ENCODE measurements at places on chromosomes 3 and 15.

DNA sequence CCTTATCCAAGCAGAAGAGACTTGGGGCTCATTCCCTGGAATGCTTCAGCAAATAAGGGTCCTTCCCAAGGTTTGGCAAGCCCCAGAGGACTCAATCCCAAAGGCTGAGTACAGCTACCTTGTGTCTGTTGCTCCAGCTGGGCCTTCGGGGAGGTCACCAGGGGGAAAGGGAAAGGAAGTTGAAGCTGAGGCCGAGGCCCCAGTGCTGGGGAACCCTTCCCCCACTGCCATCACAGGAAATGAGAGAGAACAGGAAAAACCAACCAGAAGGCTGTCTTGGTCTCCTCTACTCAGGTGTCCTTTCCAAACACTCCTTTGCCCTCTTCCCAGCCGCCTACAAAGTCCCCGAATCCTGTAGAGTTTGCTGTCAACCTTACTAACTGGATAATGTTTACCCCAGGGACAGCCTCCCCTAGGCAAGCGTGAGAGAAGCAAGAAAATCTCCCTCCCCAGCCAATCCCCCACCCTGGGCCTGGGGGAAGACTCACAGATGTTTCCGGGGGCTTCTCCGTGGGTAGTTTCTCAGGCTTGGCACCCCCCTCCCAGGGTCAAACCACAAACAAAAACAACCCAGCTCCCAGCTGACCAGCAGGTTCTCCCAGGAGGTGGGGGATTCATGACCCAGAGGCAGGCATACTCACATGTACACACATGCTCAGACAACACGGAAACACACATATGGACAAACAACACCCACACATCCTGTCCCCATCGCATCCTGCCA lies 5.5 kb downstream of the CSRNP1 start:
- DNase-seq = peak; percentile 59

GRCh38 chr3:53161450-53161819 lies 426 bp downstream of the PRKCD start:
- DNase-seq = no peak

- DNase-seq = peak; percentile 33
Observed at GRCh38 chr3:178454726-178455125, 81.5 kb upstream of the KCNMB2 start.

DNA sequence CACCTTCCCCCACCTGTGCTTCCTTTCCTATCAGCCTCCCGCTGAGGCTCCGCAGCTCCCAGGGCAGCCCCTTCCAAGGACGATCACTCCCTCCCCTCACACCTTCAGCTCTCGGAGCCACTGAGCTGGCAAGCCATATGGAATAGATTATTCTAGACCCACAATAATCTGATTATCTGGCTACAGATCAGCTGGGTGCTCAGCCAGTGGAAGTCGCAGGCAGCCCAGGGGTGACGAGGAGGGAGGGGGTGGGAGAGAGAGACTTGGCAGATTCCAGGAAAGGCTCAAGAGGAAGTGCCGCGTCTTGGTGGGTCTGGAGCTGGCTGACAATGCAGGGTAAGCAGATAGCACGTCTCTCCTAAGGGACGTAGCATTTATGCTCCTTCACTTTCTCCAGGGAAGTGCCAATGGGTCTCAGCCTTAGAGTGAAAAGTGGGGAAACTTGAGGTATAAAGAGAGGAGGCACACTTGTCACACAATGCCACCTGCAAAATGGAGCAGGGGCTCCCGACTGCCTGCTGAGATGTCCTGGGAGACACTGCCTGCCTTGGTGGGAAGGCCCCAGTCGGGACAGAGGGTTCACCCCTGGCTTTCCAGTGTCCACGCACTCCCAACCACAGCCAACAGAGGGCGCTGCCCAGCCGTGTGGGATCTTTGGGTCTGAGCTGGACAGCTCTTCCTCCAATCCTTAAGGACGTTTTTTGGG lies 9.4 kb upstream of the MESP1 start:
- DNase-seq = peak; percentile 65

- DNase-seq = no peak
Observed at GRCh38 chr15:69597061-69597592, 144.5 kb downstream of the RPLP1 start.

DNA sequence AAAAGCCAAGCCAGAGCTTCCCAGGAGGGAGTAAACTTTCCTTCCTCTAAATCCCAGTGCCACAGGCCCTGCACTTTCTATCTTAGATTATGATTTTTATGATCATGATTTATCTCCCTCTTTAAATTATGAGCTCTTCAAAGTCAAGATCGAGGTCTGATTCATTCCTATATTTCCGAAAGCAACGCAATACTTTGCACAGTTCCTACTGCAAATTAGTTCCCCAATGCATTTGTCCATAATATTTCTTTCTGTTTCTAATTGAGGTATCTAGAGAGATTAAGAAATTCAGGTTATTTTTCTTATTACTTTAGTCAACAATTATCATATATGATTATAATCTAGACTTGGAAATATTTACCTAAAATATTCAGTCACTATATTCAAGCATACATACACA lies 173.1 kb upstream of the LPP start:
- DNase-seq = no peak

DNA sequence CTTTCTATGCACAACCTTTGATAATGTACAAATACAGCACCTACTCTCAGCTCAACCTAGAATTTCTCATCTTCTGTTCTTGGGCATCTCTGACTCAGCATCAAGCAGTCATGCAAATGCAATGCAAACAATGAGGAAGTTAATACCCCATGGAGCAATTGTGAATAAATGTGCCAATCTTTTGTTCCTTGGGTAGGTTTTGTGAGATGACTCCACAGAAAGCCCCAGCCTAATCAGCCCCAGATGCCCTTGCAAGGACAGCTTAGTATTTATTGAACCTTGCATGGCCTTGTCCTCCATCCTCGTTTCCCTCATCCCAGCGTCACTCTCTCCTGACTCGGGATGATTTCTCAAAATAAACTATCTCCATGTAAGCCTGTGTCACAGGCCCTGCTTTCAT lies 494.7 kb upstream of the NECTIN3 start:
- peak; percentile 97 for DNase-seq

DNA sequence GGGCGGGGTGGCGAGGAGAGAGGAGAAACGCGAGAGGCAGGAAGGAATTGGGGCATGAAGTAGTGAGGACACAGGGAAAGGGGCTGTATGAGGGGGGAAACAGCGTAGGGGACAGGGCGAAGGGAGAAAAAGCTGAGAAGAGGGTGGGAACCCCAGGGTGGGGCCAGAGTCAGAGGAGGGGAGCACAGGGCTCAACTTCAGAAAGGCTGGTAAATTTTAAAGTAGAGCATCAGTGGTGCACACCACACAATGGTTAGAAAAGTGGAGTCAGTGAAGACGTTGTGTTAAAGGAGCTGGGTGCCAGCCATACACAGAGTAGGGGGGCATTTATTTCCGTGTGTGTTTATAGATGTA lies 3.0 kb upstream of the RPP25 start:
- DNase-seq = no peak

DNA sequence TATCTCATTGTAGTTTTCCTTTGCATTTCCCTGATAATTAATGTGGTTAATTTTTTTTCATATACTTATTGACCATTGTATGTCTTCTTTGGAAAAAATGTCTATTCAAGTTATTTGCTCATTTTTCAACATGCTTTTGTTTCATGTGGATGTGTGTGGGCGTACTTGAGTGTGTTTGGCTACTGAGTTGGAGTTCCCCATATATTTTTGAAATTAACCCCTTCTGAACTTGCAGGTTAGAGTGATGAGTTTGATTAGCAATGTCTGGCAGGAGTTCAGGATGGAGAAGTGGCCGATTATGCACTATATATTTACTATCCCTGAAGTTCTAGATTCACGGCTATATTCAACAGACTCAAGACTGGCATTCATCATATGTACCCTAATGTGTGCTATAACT lies 250.4 kb upstream of the TTC14 start:
- DNase-seq = no peak

DNA sequence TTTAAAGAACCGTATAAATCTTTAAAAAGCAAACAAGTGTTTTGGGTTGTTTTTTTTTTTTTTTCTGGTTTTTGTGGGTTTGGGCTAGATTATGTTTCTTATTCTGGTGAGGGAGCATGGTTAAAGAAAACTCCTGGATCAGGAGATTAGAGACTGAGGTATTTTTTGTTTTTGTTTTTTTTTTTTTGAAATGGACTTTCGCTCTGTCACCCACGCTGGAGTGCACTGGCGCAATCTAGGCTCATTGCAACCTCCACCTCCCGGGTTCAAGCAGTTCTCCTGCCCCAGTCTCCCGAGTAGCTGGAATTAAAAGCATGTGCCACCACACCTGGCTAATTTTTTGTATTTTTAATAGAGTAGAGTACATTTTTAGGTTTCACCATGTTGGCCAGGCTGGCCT lies 95.2 kb downstream of the SLMAP start:
- DNase-seq = no peak

- DNase-seq = peak; percentile 90
Observed at GRCh38 chr3:150149651-150150051, 179.0 kb upstream of the PFN2 start.

DNA sequence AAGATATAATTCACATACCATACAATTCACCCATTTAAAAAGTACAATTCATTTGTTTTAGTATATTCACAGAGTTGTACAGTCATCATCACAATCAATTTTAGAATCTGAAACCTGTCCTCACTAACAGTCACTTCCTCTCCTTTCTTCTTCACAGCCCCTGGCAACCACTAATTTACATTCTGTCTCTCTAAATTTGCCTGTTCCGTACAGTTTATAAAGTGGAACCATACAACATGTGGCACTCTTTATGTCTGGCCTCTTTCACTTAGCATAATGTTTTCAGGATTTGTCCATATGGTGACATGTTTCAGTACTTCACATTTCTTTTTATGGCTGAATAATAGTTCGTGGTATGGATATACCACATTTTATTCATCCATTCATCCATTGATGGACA lies 22.7 kb downstream of the ERICH6 start:
- no peak for DNase-seq

GRCh38 chr15:100311154-100311625 lies 30.6 kb downstream of the ADAMTS17 start:
- DNase-seq = no peak

GRCh38 chr3:119240591-119241434 lies at the start of gene B4GALT4:
B4GALT4 (minus strand) TSS chr3:119240878; CDS start chr3:119230099, 10,779 bp downstream.
- peak; percentile 84 for DNase-seq

DNA sequence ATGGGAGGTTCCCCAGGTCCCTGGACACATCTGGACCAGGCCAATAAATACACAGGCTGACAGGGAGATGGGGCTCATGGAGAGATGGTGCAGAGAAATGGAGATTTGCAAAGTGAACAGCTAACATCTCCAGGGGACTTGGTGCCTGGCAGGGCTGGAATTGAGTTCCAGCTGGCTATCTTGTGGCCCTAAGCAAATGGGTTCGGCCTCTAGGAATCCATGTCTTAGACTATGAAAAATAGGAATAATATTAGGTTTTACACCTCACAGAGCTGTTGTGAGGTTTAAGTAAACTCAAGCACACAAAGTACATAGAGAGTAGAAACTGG lies 82.9 kb upstream of the SPATA12 start:
- no peak for DNase-seq

- DNase-seq = no peak
Observed at GRCh38 chr15:79779746-79780145, 117.1 kb downstream of the MTHFS start.

GRCh38 chr3:47578691-47579632 lies at the start of gene CSPG5:
CSPG5 (minus strand) TSS chr3:47578865; CDS start chr3:47578693, 172 bp downstream.
- DNase-seq = no peak

DNA sequence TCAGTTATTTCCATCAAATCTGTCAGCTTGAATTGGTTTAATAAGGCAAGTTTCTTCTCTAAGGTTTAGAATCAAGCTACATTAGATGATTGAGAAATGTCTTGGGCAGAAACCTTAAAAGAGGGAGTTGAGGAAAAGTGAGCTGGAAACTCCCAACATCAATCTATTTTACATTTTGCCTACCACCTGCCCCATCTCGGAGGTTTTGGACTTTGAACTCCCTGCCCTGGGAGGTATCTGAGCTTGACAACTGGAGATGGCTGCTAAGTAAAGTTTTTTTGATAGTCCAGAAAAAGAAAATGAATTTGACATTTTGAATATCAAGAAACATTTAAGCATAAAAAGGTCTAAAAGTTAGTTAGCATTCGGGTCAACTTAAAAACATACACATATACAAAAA lies 234.2 kb downstream of the NFKBIZ start:
- no peak for DNase-seq

DNA sequence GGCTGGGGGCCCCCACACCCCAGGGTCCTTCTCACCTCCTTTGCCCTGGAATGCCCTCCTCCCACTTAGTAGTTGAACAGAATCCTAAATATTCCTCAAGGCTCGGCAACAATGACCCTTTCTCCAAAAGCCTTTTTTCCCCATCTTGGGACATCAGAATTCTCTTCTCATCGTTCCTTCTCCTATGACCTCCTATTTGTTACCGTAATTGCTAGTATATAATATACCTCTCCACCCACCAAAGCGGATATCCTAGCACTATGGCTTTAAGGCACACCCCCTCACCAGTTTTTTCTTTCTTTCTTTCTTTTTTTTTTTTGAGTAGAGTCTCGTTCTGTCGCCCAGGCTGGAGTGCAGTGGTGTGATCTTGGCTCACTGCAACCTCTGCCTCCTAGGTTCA lies 16.8 kb downstream of the HDAC11 start:
- no peak for DNase-seq

DNA sequence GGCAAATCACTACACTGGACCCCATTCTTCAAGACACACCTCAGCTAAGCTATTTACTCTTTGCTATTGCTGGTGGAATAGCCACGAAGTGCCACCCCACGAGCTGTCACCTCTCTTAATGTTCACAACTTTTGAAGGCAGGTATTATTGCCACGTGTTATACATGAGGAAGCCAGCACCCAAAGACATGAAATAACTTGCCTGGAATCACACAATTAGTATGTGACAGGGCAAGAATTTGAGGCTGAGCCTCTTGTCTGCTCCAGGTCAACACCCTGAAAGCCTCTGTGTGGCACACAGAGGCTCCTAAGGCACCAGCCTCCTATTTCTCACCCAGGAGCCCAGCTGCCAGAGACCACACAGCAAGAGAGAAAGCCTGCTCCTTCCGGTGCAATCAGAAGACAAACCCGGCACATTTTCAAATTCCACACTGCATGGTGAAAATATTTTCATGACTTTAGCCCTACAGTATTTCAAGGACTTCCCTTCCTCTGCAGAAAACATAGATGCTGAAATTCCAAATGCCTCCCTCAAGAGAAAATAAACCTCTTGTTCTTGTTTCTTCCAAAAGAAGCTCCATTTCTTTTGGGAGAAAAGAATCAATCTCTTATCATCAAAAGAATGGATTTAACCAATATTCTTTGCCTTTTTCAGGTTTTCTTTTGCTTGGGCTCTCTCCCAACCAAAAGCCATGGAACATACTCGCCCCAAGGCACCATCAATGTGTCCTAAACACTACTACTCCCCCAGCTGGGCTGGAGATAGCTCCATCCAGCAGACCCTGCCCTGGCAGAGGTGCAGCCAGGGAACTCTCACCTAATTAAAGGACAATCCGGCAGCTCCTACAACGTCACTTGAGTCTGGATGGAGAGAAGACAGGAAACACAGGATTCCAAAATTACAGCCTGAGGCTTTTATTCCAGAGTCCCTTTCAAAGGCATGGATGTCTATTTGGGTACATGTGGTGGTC lies 84.7 kb upstream of the THBS1 start:
- peak; percentile 79 for DNase-seq

DNA sequence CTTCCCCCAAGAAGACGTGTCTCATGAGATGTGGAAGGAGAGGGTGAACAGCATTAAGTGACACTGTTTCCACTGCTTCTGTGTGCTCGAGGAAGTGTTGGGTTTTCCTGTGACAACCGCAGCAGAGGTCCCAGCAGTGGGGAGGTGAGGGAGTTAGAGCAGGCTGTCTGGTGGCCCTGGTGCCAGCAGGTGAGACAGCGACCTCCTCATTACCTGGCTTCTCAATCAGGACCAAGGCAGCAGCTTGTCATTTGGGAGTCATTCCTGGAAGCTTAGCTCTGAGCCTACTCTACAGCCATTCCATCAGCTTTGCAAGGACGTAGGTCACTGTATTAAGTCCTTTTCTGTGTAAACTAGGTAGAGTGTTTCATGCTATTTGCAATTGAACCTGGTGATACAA lies 63.3 kb upstream of the RGMA start:
- no peak for DNase-seq
